ENCODE measurements at places on chromosomes 12 and 14.

GRCh38 chr12:24069532-24070395 lies 120.3 kb upstream of the SOX5 start:
- peak; percentile 17 for DNase-seq

- DNase-seq, result peak; percentile 93
Measured at GRCh38 chr12:32896432-32897280, at the start of gene PKP2. PKP2 (minus strand) TSS chr12:32896777; CDS start chr12:32896731, 46 bp downstream.

DNA sequence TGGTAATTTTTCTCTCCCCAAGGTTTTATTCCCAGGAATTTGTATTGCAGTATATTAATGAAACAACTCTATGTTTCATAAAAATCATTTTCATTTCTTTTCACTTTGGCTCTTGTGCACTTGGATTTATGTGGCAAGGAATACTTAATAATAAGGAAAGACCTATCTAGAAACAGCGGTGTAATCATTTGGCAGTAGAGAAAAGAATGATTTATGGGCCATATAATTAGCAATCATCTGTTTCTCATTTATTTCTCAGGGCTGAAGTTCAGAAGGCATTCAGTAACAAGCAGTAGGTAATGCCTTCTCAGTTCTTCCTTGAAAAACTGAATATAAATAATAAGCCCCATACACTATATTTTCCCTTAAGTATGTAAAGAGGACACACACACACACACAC lies 172.6 kb downstream of the ANO4 start:
- no peak for DNase-seq

GRCh38 chr14:95264271-95264973 lies 55.3 kb downstream of the CLMN start:
- DNase-seq, result no peak

GRCh38 chr14:63852817-63853731 lies at the start of gene SYNE2:
SYNE2 (plus strand) TSS chr14:63853004; CDS start chr14:63909149, 56,145 bp downstream.
- peak; percentile 82 for DNase-seq

GRCh38 chr12:123744836-123745235 lies 17.3 kb upstream of the DNAH10 start:
- peak; percentile 34 for DNase-seq

DNA sequence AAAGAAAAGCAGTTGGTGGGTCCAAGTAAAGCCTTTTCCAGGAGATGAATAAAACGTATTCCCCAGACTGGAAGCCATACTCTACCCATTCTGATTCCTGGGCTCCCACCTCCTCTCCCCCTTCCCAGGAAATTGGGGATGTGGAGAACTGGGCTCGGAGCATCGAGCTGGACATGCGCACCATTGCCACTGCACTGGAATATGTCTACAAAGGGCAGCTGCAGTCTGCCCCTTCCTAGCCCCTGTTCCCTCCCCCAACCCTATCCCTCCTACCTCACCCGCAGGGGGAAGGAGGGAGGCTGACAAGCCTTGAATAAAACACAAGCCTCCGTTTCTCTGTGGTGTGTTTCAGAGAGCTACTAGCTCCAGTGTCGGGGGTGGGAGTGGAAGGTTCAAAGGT lies 822 bp upstream of the RDH5 start:
- no peak for DNase-seq

- no peak for DNase-seq
Measured at GRCh38 chr14:50985124-50985858, 41.0 kb upstream of the PYGL start.

DNA sequence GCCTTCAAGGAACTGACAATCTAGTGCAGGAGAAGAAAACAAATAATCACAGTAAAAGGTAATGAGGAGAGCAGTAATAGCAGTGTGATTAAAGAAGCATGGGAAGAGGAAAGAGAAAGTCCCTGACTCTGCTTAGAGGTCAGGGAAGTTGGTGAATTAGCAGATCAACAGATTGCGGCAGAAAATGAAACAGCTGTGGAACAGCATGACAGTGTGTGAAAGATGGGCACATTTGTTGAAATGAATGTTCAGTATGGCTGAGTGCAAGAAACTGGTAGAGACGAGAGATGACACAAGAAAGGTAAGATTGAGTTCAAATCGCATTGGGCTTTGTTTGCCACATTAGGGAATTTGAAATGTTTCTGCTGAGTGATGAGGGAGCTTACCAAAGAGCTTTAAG lies 63.7 kb upstream of the RASSF8 start:
- DNase-seq, result no peak

DNA sequence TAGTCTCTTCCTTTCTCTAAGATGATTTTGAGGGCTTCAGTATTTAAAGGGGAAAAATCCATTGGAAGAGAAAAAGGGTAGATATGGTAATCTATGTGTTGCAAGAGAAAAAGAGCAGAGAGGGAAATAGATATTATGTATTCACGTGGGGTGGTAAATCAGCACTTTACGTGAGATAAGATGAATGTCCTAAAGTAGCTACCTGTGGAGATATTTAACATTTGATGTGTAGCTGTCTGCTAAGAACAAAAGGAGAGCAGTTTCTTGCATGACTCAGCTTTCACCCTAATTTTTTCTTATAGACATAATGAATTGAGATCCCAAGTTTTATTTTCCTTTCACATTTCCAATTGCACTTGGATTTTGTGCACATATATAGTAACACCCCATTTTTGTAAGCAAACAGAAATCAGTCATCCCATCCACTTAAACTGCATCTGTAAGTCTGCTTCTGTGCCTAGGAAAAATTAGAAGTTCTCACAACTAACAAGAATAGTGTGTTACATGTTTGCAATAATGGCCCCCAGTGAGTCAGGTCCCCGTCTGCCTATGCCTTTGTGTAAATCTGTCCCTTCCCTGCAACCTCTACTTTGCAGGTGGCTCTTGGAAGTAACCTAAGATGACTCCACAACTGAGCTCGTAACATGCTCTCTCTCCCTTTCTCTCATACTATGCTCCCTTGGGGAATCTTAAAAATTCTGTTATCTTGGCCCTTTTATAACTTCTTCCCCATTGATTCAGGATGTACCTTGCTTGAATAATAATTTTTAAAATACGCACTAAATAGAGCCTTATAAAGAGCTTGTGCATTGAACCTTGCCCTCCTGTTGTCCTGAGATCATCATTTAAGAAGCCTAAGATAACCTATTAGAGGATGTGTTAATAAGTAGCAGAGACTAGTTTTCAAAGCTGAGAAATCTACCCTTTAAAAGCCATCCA lies 3.7 kb downstream of the TMTC3 start:
- no peak for DNase-seq

DNA sequence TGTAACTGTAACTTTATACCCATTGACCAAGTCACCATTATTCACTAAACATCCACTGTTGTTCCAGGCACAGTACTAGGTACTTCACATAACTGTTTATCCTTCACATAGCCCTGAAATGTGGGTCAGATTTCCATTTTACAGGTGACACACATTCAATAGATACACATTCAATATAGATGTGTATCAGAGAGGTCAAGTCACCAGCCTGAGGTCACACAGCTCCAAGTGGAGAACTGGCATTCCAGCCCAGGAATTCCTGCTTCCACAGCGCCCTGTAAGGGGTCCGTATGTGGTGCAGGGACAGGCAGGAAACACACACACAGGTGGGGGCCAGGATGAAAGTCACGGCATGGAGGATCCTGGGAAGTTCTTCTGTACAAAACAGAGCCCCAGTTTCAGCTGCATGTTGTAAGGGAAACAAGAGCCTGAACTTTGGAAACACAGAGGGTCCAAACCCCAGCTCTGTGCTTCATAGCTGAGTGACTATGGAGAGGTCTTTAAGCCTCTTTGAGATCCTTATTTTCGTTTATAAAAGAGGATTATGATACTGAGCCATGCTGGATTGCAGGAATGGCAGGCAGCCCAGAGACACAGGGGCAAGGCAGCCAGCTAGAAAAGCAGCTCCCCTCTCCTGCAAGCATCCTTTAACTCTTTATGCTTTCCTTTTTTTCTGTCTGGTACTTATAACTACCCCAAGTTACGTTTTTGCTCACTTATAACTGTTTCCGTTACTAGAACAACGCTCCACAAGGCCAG lies 50.3 kb upstream of the DICER1 start:
- DNase-seq, result no peak

DNA sequence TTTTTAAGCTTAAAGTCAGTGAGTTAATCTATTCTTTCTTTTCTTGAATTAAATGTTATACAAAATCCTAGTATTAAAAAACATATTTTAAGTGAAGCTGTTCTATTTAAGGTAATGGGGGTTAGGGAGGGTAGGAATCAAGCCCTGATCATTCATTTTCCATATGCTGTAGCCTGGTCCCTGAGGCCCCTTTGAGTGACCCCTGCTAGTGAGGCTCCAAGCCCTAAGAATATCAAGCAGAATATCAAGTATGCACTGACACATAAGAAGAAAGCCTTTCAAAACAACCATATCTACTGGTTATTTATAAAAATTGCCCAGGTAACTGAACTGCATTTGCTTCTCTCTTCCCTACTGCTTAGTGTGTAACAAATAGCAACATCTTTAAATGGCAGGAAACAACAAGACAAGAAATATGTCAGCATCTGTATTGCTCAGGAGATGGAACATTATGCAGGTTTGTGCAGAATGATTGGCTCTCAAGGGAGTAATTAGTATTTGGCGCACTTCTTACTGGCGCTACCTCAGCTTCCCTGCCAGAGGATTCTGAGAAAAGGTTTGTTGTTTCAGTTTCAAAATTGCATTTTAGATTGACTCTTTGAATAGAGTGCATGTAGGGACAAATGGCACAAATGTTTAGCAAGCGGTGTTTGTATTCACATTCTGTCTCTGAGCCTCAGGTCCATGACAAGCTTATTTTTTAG lies 223.0 kb downstream of the DUSP6 start:
- DNase-seq, result no peak

- no peak for DNase-seq
Measured at GRCh38 chr14:77520555-77520954, 21.9 kb upstream of the ISM2 start.

DNA sequence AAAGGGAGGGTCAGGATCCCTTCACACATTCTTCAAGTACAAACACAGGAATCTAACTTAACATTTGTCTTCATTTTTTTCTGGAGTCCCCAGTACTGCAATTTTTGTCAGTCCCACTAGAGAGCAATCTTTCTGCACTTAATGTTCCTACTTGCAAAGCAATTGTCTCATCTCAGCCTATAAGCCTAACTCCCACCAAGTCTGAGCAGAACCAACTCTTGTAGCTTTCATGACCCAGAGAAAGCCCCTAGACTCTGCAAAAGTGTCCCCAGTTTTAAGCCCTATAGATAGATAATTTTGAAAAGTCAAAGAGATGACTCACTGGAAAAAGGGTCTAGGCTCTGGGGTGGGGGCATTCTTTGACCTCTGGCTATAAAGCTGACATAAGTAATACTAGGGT lies 1.8 kb upstream of the ZBTB39 start:
- DNase-seq, result peak; percentile 76

GRCh38 chr12:617304-617915 lies 45.8 kb downstream of the NINJ2 start:
- DNase-seq, result no peak

DNA sequence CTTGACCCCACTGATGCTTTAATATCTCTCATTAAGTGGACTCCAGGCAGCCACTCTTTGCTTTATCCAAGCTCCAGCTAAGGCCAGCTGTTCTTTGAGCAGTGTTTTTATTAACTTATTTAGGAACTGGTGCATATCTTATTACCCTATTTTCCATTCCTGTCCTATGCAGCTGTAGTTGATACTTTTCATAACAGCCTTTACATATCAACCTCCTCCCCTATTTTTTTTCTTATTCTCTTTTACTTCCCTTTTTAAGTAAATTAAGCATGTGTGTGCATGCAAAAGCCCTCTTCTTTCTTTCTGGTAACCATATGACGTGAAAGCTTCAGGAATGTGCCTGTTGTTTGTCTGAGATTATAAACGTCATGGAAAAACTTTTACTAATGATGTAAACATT lies 121.2 kb downstream of the PTPRQ start:
- no peak for DNase-seq

DNA sequence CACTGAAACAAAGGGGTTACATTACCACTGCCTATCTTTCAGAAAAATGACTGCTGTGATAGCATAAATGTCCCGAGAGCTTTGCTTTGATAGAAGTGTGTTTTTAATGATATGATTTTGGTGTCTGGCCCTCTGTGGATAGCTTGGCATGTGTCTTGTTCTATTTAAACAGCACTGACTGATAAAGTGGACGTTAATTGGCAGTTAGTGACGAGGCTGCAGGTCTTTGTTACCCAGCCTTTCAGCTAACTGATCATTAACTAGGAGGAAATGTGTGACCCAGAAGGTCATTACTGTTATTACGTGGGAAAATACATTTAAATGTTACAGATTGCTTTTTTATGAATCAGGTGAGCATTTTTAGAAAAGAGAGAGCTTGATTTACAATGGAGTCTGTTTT lies 428.3 kb downstream of the DIO2 start:
- no peak for DNase-seq

GRCh38 chr14:65731933-65732506 lies 319.5 kb downstream of the FUT8 start:
- peak; percentile 7 for DNase-seq

DNA sequence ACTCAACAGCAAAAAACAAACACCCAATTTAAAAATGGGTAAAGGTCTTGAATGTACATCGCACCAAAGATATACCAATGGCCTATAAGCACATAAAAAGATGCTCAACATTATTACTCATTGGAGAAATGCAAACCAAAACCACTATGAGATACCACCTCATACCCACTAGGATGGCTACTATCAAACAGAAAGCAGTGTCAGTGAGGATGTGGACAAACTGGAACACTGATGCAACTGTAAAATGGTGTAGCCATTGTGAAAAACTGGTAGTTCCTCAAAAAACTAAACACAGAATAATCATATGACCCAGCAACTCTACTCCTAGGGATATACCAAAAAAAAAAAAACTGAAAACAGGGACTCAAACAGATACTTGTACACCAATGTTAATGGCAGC lies 49.3 kb downstream of the CDK17 start:
- DNase-seq, result no peak

GRCh38 chr14:68688872-68689371 lies 103.9 kb downstream of the ZFP36L1 start:
- peak; percentile 23 for DNase-seq

GRCh38 chr14:75979071-75979571 lies 2.7 kb downstream of the TGFB3 start:
- peak; percentile 34 for DNase-seq

- DNase-seq, result peak; percentile 9
Measured at GRCh38 chr14:75562089-75562488, 16.3 kb upstream of the FLVCR2 start.

- DNase-seq, result peak; percentile 23
Measured at GRCh38 chr12:73589220-73589619, 948.4 kb upstream of the ATXN7L3B start.

GRCh38 chr12:63909746-63910145 lies 65.2 kb downstream of the SRGAP1 start:
- DNase-seq, result no peak

DNA sequence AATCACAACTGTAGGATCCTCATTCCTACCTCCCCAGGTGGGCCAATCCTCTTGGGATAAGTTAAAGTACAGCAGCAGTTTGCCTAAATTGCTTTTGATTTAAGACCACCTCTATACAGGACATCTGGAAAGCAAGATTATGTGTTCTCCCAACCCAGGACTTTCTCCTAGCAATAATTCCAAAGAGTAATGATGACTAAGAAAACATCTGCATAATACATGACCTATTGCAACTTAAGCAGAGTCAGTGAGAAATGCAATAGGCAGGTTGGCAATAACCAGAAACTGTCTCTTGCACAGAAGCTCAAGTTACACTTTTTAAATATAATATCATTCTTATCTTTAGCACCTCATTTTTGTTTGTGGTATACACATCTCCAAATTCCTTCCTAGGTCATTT lies 275.4 kb downstream of the TRHDE start:
- DNase-seq, result peak; percentile 10
